RKO (cell line): ENCODE measurements at places on chromosomes 2 and 18.

DNA sequence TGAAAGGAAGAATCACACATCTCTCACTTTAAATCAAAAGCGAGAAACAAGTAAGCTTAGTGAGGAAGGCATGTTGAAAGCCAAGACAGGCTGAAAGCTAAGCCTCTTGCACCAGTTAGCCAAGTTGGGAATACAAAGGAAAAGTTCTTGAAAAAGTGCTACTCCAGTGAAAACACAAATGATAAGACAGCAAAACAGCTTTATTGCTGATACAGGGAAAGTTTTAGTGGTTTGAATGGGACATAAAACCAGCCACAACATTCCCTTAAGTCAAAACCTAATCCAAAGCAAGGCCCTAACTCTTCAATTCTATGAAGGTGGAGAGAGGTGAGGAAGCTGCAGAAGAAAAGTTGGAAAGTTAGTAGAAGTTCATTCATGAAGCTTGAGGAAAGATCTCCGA lies 28.0 kb downstream of the LIMS1 start:
- DNase-seq: no peak

DNA sequence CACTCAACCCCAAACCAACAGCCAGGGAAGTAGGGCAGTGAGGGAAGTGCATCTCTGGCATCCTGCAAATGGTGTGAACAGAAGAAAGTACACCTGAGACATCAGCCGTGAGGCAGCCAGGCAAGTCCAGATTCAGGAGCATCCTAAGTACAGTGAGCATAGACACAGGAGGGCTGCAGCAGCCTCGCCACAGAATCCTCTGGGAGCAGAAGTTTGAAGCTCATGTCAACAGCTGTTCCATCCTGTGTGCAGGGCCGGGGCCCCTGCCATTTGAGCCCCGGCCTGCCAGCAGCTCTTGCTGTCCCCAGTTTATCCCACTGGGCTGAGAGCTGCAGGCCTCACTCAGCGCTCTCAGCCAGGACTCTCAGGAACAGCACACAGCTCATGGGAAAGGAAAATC lies 14.5 kb downstream of the LOXHD1 start:
- DNase-seq: no peak

GRCh38 chr2:213806125-213806726 lies 522.0 kb downstream of the SPAG16 start:
- DNase-seq: peak; percentile 54

DNA sequence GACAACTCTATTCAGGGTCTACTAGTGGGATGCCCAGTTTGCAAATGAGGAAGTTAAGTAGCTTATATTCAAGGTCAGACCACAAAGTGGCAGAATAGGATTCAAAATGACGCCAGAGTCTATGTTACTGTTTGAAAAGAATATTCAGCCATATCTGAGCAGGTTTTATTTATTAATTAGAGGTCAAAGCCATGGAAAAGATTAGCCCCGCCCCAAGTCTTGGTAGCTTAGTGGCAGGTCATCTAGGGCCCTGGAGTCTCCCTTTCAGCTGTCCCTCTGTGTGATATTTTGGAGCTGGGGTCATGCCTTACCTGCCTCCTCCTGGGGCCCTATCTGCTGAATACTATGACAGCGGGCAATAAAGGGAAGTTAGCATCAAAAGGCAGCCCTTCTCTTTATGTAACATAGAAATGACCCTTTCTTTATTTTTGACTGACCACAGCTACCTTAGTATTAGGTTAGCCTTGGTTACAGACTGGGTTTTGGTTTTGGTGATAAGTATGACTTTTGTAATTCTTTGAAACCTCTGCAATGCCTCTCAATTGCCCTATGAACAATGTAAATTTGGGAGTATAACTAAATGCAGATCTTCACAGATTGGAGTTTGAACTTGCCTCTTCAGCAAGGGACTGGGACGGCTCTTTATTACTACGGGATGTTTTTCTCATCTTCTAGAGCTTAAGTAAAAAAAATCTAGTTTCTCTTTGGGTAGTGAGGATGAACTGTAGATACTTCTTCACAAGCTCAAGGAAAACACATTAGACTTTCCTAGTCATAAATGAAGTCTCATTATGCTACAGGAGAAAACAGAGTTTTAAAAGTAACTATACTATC lies 153.0 kb upstream of the ITGA4 start:
- DNase-seq: no peak

DNA sequence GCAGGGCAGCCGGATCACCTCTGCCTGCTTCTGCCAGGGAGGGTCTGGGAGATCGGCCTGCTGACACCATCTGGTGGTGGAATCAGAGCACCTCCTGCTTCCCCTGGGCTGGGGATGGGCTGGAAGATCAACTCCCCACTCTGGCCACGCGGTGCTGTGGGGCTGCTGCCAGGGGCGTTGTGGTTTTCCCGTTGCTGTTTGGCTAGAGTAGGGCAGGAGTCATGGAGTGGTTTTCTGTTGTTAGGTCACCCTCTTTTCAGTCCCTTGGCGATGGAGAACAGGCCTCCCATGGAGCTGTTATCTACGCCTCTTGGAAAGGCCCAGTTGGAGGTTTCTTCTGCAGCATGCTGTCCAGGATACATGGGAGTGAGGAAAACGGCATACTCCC lies 15.2 kb downstream of the BCL2L11 start:
- DNase-seq: no peak

- no peak for DNase-seq
Observed at GRCh38 chr18:49072524-49072934, 121.8 kb upstream of the SMAD7 start.

DNA sequence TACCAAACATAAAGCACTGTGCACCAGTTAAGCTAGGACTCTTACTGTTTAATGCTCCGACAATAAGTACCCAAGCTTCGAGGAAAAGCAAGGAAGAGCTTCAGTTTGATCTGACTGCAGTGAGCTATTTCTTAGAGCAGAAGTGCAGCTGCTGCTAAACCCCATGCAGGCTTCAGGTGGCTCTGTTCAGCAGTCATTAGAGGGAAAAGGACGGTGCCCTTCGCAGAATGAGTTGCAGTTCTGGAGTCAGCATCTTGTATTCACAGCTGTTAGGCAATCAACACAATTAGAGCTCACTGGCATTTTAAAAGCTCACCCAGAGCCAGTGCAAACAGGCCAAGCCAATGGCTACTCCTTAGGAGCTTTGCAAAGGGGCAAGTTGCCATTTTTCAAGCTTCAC lies 1.5 kb upstream of the CERKL start:
- DNase-seq: no peak

GRCh38 chr18:44798433-44799048 lies 117.9 kb downstream of the SETBP1 start:
- DNase-seq: no peak

GRCh38 chr2:58448065-58448507 lies 207.0 kb upstream of the FANCL start:
- DNase-seq: peak; percentile 68

- DNase-seq: no peak
Observed at GRCh38 chr18:48657447-48658120, 118.8 kb downstream of the CTIF start.

GRCh38 chr2:120564213-120565094 lies 171.2 kb upstream of the GLI2 start:
- no peak for DNase-seq

GRCh38 chr2:120978359-120979050 lies 242.8 kb downstream of the GLI2 start:
- DNase-seq: no peak

DNA sequence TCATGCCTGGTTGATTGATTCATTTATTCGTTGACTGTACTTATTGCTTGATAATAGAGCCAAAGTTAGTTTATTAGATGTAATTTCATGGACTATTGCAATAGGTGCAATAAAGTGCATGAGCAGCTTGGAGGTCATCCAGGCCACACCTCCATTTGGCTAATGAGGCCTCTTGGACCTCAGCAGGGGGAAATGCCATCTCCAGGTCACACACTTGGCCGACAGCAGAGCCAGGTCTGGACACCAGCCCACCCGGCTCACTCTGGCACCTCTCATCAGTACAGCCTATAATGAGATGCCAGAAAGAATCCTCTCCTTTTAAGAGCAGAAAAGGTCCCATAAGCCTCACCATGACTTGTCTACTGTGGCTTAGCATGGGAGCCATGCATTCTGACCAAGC lies 71.2 kb upstream of the AFF3 start:
- no peak for DNase-seq

DNA sequence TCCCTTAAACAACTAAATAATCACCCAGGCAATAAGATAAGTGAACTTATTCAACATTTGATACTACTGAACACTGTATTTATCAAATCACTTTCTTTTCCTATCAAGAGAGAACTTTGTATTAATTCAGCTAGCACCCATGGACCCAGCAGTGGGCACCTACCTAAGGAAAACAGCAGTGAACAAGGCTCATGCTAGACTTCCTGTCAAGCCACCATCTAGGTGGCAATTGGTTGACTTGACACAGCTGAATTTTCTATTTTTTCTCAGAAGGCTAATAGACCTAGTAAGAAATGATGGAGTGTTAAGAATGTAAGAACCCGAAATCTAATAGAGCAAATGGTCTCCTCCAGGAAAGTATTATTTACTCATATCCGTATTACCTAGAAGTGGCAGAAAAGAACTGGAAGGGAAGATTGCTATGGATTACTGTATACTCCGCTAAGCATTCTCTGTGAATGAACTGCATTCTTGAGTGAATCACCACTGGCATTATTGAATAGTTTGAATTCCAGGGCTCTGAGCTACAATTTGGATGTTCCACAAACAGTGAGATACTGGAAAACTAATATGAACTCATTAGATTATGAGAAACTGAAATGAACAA lies 988.2 kb upstream of the CDH2 start:
- DNase-seq: peak; percentile 87

GRCh38 chr18:41320100-41320499 lies 634.9 kb upstream of the PIK3C3 start:
- DNase-seq: no peak

- no peak for DNase-seq
Observed at GRCh38 chr2:78561876-78562275, 463.6 kb upstream of the REG3G start.

DNA sequence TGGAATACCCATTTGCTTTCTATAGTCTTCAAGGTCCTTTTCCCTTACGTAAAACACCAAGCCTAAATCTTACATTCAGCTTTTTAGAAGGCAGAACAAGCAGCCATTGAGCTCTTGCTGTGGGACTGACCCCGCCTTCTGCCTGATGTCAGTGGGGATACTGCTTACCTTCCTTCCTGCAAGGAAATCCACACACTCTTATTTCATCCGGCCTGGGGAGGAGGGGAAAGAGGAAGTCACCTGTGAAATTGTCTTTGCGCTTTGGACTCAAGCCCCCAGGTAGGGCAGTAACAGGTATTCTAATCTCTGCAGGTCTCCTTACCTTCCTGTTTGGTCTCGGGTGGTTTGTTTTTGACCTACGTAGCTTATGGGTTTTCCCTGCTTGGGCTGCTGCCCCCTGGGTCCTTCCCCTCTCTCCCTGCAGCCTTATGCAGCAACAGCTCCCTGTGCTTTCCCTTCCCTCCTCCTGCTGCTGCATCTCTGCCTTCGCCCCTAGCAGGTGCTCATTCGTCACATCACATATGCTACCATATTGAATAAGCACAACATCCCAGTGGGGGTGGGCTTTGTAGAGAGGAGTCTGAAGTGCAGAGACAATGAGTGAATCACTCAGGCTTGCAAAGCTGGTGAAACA lies 402.5 kb upstream of the TRIB2 start:
- no peak for DNase-seq

- no peak for DNase-seq
Observed at GRCh38 chr2:62741954-62742722, 36.6 kb downstream of the EHBP1 start.

- DNase-seq: no peak
Observed at GRCh38 chr2:82731824-82732223, 1727.3 kb downstream of the SUCLG1 start.

DNA sequence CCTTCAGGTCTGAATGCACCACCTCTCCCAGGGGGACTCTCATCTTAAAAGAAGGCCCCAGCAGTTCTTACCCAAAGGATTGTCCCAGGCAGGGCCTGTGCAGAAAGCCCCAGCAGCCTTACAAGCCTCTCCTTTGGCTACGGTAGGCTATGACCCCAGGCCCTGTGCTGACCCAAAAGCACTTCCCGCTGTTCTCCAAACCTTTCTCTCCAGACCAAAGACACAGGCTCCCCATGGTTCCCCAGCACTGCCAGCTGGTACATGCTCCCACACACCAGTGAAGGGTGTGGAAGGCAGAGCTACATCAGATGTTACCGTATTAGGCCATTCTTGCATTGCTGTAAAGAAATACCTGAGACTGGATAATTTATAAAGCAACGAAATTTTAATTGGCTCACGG lies 35.4 kb downstream of the LBH start:
- no peak for DNase-seq

DNA sequence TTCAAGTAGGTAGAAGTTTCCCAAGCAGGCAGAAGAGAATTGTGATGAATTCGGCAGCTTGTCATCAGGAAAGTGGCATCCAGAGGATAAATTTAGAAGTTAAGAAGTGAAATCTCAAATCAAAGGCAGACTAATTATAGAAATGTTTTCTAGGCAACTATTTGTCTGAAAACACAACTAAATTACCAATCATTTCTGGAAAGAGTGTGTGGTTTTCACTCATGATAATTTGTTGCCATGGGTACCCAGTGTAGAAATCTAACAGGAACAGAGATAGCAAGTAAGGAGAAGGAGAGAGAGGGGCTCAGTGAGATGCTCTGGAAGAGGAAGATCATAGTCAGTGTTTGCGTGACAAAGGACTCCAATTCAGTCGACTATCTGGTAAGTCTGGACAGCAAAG lies 208.1 kb downstream of the NCKAP5 start:
- no peak for DNase-seq

DNA sequence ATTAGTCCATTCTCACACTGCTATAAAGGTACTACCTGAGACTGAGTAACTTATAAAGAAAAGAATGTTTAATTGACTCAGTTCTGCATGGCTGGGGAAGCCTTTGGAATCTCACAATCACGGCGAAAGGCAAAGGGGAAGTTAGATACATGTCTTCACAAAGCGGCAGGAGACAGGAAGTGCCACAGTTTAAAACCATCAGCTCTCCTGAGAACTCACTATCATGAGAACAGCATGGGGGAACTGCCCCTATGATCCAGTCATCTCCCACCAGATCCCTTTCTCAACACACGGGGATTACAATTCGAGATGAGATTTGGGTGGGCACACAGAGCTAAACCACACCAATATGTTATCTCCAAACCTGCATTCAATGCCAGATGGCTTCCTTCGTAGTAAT lies 716.1 kb downstream of the DCC start:
- DNase-seq: no peak

GRCh38 chr2:25170888-25171287 lies 2.5 kb upstream of the POMC start:
- DNase-seq: no peak

GRCh38 chr2:158498749-158499136 lies 42.0 kb downstream of the PKP4 start:
- no peak for DNase-seq
